ENCODE measurements at places on chromosomes 4 and X.
A peak's percentile ranks its signal among the peaks of the same experiment; 100 is the strongest.

- DNase-seq = peak; percentile 49
Observed at GRCh38 chrX:148713981-148714380, 213.6 kb downstream of the AFF2 start.

GRCh38 chr4:81919223-81919622 is 447.5 kb upstream of the RASGEF1B start:
- DNase-seq = no peak

DNA sequence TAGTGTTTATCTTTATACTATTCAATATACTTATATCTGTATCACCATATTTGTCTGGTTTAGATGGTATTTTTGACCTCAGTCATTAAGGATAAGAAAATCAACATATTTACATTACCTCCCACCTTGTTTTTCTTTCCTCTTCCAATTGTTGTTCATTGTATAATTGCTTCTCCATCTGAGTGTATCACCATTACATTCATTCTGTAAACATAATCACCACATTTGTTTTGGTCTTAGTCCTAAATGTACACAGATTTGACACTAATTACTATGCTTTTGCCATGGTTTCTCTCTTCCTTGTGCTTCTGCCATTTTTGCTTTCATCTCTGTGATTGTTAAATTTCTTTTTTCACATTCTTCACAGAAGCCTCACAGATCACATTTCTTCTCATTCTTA is 12.7 kb downstream of the ARMCX6 start:
- no peak for DNase-seq

DNA sequence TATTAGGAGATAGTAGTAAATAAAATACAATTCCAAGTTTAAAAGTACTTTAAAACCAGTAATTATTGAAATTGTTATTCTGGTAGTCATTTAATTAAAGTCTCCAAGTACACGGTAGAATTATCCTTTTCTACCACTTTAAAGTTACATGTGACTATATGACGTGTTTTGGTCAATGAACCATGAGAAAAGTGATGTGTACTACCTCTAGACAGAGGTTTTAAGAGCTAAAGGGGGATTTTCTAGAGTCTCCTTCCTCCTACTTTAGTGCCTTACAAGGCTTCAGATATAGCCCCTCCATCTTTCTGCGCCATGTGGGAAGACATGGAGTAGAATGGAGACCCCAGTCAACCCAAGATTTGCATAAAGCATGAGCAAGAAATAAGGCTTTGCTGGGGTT is 2296.6 kb upstream of the AGA start:
- DNase-seq = no peak

- peak; percentile 34 for DNase-seq
Observed at GRCh38 chrX:113400193-113400704, 559.6 kb upstream of the AMOT start.

DNA sequence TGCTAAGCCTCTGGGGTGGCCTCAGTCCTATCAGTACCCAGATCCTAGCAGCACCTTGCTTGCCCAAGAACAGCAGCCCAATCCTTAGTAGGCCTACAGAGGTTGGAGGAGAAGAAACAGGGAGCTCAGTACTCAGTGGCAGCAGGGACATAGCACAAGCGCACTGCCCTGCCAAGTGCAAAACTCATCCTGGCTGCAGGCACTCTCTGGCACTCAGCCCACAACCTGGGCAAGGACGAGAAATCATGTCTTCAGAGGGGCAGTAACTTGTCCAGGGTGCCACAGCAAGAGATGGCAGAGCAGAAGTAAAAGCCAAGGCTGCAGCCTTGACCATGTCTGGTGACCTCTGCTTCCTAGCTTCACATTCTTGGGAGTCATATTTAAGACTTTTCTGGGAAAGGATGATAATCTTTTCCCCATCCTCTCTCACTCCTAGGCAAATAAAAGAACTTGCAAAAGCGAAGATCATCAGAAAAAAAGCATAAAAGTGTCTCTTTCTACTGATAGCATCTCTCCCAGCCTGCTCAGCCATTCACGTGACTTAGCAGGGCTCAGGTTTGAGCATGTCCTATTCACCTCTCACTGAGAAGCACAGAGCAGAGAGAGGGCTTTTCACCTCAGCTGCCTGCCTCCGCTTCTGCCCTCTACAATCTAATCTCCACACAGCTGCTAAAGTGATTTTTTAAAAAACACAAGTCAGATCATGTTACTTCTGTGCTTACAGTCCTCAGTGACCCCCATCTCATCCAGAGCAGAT is 37.2 kb upstream of the MAGEA4 start:
- DNase-seq = no peak

DNA sequence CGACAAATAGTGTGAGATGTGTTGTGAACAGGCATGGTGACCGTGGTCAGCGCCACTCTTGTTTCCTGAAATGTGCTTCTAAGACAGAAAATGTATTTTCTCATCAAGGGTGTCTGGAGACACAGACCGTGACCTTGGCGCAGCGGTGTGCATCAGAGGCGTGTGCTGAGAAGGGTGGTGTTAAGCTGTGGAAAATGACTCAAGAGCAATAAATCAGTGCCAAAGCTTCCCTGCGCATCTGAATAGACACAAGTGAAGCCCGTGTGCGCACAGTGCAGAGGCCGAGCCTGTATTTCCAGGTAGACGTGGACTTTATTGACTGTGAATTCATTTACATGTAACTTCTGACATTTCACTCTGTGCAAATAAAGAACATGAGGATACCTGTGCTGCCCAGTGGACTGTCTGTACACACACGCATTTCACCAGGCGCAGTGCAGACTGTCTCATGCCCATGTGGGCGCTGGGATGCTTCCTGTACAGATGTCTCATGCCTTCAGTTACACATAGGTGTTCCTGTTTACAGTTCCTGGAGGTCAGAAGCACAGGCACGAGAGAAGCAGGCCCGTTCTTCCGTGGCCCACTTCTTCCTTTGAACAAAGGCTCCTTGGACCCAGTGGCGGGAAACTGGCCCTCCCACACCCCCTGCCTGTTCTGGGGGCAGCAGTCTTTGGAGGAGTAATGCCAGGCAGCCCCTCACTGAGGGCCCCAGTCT is 31.9 kb downstream of the NSG1 start:
- DNase-seq = no peak

All from fibroblast of upper back skin (primary cell).